Renal cortex interstitium (tissue), 15 donors: ENCODE measurements at places on chromosomes 16 and 17. TPM values are rescaled to one million over a fixed set of nuclear protein-coding genes. Genes with fewer than 3 reads are reported as not detected.

Gene KIF2B
- not detected for polyA plus RNA-seq

Gene NPIPB13
- 11.1 TPM for polyA plus RNA-seq

Gene CAMKK1
- 3.9 TPM for polyA plus RNA-seq

Gene NLRC3
- 1.9 TPM for polyA plus RNA-seq

Gene KRT39
- polyA plus RNA-seq: not detected

Gene PRSS8
- 88.8 TPM for polyA plus RNA-seq

Gene ABI3
- polyA plus RNA-seq: 5.6 TPM

DNA sequence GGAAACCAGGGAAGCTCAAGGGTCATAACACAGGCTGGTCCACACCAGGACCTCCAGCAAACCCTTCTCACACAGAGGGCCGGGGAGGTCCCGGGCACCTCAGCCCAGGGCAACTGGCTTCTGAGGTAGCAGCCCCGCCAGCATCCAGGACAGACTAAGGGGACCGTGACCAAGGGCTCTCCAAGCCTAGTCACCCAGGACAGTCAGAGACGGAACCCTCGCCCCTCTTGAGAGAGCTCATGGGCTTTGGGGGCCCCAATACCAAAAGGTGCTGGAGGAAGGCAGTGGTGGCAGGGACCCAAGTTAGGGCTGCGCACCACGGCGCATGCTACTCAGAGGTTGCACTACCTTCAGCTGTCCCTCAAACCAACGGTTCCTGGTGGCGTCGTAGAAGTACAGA is 54.9 kb downstream of the KLHDC4 start:
- no peak for DNase-seq

DNA sequence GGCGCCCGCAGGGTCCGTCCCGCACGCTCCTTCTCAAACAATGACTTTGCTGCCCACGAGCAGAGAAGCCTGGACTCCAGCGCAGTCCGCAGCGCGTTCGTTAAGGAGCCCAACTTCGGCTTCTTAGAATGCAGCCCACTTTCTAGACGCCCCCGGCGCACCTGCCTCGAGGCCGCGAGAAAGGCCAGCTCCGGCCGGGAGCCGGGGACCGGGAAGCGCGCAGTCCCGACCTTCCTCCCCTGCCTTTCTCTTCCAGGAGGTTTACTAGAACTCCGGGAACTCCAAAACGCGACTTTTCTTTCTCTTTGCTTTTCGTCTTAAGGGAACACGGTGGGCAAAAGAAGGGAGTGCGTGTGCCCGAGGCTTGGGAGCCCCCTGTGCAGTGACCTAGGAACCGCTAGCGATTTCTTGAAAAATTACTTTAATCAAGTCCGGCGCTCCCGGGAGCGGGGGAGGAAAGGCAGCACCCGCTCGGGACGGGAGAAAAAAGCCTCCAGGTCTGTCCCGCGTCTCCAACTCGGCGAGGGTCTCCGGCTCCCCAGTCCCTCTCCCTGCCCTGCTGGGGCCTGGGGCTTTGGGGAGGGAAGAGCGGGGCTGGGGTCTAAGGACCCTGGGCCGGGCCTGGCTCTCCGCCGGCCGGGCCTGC is 2.6 kb downstream of the HNF1B start:
- no peak for DNase-seq

DNA sequence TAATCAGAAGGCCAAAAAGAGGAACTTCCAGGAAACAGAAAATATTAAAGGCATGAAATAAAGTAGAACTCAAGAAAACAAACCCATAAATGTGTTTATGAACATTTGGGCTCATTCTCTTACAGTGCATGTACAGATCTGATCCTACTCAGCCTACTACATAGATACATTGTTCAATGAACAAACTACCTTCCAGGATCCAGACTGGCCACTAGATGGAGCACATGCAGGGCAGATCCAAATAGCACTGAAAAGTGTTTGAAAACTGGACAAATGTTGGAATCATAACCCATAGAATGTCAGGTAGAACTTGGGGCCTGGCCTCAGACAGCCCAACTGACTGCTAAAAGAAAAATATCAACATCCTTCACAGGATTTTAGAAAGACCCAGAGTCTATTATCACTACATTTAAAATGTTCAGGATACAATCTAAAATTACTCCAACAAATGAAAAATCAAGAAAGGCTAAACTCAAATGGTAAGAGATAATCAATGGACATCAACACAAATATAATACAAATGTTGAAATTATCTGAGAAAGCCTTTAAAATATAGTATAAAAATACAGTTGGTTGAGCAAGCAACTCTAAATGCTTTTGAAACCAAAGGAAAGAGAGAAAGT is 122.4 kb upstream of the NUDT7 start:
- DNase-seq: no peak

GRCh38 chr17:49582789-49583188 is 7.1 kb downstream of the NXPH3 start:
- DNase-seq: no peak

GRCh38 chr16:17166095-17166494 is 304.7 kb downstream of the XYLT1 start:
- DNase-seq: no peak

DNA sequence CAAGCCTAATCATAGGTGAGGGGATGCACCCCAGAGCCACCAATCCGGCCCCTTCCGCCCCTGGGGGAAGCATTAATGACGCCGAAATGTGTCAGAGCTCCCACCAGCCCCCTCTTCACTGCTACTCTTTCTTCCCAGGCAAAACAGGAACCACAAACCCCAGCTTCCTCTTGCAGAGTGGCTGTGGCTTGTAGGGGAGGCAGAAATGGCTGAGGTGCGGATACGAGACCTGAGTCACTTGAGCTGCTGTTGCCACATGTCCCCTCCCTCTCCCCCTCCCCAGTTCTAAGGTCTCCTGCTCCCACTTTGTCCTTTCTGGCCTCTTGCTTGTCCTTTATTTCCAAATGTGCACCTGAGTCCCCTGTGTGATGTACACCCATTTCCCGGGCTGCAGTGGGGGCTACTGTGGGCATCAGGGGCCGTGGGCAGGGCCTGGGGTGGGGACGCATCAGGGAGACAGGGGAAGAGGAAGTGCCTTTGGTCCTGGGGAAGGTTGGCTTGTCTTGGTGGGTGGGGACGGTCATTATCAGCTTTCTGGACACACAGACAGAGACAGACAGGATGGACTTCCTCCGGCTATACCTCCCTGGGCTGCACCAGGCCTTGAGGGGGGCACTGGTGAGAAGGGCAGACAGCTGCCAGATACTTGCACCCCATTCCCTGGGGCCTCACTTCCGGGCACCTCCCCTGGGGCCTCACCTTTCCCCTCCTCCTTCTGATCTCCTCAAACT is at the start of gene APOBR:
Gene APOBR (plus strand): TSS at position 523 of the 731 bp plus-strand sequence. CDS start 39 bp downstream, at position 562.
- DNase-seq: no peak

DNA sequence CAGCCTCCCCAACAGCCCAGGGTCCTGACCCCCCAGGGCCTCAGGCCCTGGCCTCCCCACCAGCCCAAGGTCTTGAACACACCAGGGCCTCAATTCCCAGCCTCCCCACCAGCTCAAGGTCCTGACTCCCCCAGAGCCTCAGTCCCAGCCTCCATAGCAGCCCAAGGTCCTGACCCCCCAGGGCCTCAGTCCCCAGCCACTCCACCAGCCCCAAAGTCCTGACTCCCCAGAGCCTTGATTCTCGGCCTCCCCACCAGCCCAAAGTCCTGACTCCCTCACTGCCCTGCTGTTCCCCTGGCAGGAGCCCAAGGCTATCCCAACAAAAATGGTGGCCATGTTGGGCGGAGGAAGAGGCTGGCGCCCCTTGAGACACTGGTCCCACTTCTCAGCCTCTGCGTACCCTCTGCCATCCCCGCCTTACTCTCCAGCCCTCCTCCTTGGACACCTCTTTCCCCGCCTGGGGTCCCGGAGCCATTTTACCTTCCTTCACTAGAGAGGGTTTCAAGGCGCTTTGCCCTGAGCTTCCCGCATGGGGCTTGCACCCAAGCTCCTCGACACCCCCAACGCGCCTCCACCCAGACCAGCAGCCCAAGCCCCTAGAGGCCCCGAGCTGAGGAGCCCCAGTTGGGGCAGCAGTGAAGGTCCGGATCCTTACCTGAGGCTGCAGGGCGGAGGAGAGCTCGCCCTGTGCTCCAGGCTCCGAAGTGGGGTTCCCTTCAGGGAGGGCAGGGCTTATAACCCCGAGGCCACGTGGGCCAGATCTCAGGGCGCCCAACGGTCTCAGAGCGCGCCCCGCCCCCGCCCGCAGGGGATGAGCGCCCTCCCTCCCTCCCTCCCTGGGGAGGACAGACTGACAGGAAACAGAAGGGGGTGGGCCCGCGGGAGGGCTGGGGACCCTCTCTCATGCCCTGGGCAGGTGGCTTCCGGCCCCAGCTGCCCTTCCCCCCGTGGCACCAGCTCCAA is 3.5 kb upstream of the TSPOAP1 start:
- no peak for DNase-seq

DNA sequence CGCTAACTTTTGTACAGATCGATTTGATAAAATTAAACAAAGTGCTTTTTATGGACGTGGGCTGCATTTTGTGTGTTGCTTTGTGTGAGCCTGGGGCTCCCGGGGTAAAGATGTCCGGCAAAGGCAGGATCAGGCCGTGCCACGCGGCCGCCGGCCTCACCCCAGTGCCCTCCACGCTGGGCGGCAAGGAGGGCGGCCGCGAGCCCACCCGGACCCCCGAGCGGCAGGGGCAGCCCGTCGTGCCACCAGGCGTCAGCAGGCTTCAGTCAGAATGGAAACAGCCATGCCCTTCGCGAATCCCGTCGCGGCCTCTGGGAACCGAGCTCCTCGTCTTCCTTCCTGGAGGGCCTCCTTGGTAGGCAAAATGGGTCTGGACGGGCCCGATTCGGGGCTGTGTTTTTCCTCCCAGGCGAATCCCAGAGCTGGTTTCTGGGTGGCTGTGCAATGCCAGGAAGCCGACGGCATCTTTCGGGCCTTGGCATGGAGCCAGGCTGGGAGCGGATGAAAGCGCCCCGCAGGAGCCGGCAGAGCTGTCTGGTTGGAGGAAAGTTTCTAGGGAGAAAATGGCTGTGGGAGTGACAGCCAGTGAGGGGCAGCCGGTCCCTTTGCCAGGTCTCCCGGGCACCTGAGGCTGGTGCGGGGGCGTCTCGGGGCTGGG is 5.5 kb downstream of the SOX8 start:
- DNase-seq: no peak

GRCh38 chr17:40555296-40556190 is 9.7 kb downstream of the CCR7 start:
- DNase-seq: no peak

DNA sequence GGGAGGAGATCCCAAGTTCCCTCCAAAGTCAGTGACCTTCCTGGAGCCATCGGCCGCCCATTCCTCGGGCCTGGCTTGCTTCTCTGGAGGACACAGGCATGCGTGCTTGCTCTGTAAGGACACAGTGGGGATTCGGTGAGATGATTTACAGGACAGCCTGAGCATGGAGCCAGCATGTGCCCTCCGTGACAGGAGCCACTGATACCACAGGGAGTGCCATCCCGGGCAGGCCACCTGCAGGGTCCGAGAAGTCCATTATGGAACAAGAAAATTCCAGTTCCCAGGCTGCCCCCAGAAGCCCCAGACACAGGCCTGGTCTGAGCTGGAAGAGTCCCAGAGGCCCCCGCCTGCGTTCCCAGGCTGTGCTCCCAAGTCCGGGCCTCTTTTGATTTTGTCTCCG is 47.9 kb downstream of the FOXL1 start:
- no peak for DNase-seq

- DNase-seq: no peak
Measured at GRCh38 chr17:63153488-63153887, 187.5 kb downstream of the TANC2 start.

GRCh38 chr16:17387256-17387655 is 83.5 kb downstream of the XYLT1 start:
- DNase-seq: no peak

DNA sequence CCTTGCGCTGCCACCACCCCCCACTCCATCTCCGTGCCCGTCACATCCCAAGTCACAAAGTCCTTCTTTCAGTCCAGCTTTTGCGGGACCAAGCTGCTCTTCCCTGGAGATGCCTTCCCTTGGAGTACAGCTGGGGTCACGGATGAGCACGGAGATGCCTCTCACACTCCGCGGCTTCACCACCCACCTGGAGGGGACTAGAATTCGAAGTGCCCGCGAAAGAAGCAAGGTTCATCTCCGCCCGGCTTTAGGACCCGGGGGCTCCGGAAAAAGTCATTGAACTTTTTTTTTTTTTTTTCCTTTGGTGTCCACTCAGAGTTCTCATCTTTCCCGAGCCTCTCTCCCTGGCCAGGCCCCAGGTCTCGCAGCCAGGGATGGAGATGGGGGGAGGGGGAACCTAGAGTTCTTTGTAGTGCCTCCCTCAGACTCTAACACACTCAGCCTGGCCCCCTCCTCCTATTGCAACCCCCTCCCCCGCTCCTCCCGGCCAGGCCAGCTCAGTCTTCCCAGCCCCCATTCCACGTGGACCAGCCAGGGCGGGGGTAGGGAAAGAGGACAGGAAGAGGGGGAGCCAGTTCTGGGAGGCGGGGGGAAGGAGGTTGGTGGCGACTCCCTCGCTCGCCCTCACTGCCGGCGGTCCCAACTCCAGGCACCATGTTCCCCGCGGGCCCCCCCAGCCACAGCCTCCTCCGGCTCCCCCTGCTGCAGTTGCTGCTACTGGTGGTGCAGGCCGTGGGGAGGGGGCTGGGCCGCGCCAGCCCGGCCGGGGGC is at the start of gene FKBP10:
Gene FKBP10 (plus strand): TSS at position 624 of the 771 bp plus-strand sequence. CDS start 31 bp downstream, at position 655.
- peak; percentile 92 for DNase-seq

DNA sequence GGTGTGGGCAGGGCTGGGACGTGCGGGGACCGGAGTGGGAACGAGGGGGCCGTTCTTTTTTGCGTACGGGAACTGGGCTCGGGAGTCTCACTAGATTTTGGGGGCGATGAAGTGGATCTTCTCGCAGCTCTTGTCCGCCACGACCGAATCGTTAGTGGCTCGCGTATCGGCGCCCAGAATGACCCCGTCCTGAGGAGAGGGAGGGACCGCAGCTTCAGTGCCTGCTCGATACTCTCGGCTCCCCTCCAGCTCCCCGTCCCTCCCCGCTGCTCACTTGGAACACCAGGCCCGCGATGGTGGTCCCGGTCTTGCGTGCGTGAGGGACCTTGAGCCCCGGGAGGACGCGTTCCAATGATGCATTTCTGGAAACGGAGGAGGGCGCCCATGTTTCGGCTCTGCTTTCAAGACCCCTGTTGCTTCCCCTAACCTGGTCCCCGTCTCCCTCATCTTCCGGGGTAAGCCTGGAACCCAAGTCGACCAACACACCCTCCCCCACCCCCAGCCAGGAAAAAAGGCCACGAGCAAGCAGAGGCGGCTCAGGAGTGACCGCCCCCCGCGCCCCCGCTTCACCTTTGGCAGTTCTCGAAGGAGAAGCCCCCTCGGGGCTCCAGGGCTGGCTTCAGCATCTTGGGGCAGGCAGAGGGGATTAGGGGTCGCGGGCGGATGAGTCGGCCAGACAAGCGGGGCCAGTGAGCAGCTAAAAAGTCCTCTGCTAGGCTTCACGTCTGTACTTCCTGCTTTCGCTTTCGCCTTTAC is at the start of gene PSMB10:
Gene PSMB10 (minus strand): TSS at position 727 of the 756 bp plus-strand sequence. CDS start 101 bp downstream, at position 626.
- DNase-seq: peak; percentile 26
